Type B pancreatic cell (in vitro differentiated cells): ENCODE measurements at places on chromosomes 7 and 10. TPM values are rescaled to one million over a fixed set of nuclear protein-coding genes. Genes with fewer than 3 reads are reported as not detected.

GARS1 gene
- 111 and 157 TPM in 2 replicates for total RNA-seq

HOXA4 gene
- total RNA-seq = 28.5 and 37.6 TPM in 2 replicates

TCERG1L gene
- 2.7 and 4.2 TPM in 2 replicates for total RNA-seq

DNA sequence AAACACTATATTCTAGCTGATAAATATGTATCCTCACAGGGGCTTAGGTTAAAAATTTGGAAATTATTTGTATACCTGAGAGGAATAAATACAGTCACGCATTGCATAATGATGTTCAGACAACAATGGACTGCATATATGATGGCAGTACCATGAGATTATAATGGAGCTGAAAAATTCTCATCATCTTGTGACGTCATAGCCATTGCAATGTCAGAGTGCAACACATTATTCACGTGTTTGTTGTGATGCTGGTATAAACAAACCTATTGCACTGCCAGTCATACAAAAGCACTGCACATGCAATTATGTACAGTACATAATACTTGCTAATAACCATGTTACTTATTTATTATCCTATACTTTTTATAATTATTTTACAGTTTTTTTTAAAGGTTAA is 31.4 kb downstream of the STEAP1B start:
- no peak for DNase-seq

GRCh38 chr10:97383159-97383558 is 18.0 kb downstream of the RRP12 start:
- no peak for DNase-seq

DNA sequence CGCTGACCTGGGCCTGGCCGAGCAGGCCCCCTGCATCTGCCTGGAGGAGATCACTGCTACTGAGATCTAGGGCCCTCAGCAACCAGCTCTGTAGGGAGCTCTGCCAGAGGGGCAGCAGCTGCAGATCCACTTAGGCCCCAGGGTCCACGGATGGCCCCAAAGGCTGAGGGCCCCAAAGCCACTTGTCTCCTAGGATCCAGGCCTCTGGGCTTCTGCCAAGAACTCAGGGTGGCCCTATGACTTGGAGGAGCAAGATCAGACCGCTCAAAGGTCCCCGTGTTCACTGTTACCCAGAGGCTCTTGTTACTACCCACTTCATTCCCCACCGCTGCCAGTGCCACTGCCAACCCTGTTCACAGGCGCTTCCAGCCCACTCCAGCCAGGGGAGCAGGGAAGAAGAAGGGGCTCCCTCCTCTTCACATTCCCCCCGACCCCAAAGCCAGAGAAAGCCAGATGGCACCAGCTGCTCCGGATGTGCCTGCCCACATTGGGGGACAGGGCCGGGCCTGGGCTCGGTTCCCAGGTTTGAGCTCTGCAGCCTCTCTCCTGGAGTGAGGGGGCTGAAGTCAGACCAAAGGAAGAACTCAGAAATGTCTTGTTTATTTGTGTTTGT is 7.6 kb downstream of the LZTS2 start:
- DNase-seq = no peak

- no peak for DNase-seq
Observed at GRCh38 chr10:113038183-113038582, 88.1 kb downstream of the TCF7L2 start.

DNA sequence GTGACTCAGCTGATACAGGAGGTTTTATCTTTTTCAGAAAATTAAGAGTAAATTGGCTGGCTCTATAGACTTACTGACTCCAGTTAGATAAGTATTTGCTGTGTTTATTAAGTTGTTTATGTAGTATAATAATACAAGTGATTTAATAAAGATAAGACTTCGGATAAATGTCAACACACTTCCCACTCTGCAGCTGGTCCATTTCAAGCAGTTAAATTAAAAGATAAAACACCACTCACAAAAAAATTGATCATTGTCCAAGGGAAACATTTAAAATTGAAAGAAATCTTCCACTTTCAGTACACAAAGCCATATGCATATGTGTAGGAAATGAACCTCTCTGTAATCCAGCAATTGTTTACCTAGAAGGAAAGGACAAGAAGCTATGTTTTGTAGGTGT is 106.1 kb upstream of the SP8 start:
- DNase-seq = no peak

DNA sequence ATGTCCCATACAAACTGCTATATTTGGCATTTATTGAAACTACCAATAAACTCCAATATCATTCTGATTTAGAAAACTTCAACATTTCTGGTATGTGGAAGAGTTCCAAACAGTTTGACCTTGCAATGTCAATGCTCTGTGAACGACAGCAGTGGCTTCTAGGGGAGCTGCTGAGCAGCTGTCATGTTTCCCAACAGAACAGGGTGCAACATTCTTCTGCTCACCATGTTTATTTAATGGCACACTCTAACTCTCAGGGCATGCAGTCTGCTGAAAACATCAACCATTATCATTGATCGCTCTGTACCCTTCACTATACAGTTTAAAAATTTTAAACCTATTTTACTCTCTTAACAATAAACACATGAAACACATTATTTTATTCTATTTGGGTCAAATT is 25.9 kb downstream of the LMOD2 start:
- no peak for DNase-seq

GRCh38 chr10:70843333-70843732 is 27.6 kb downstream of the SGPL1 start:
- no peak for DNase-seq

DNA sequence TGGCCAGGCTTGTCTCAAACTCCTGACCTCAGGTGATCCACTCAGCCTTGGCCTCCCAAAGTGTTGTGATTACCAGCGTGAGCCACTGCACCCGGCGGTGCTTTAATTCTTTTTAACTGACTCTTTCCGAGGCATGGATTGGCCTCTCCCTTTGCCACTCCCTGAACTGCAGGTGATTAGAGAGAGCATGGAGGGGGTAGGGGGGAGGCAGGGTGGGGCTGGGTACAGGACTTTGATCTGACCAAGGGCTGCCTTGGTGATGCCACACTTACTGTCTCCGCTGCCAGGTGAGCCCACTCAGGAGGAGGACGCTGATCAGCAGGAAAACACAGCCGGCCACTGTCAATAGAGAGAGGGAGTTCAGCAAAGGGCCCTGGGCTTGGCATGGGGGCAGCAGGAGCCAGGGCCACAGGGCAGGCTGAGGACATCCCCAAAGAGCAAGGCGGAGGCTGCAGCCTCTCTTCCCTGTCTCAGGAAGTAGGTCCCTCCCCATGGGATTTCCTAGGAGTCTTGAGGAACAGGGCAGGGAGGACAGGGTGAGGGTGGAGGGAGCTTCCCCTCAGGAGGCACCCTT is 40.5 kb upstream of the IL15RA start:
- no peak for DNase-seq

DNA sequence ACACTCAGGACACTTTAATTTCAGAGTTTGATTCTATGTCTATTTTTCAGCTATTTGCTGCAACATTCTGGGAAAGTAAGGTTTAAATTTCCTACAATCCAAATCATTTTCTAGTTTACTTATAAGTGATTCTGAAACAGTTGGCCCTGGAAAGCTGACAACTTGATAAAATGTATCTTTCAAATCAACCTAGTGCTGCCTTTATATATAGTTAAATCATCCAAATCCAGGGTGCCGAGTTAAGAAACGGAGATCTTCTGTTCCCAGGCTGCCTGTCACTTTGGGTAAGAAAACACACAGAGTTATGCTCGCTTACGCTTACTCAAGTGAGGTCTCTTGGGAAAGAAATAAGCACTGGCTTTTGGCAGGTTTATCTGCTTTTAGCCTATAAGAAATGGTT is 175.0 kb downstream of the POU6F2 start:
- DNase-seq = no peak

- no peak for DNase-seq
Observed at GRCh38 chr7:7832518-7832917, 114.1 kb upstream of the RPA3 start.
